ENCODE measurements at places on chromosomes 5 and 9. TPM values are rescaled to one million over a fixed set of nuclear protein-coding genes. Genes with fewer than 3 reads are reported as not detected.

CYLC2 gene
- not detected for polyA plus RNA-seq

AMBP gene
- polyA plus RNA-seq, result not detected

SNCAIP gene
- polyA plus RNA-seq, result not detected

PNPLA7 gene
- polyA plus RNA-seq, result 0.79 TPM

PTGR1 gene
- not detected for polyA plus RNA-seq

CDC20B gene
- not detected for polyA plus RNA-seq

USP20 gene
- polyA plus RNA-seq, result 50.3 TPM

GRCh38 chr5:177452688-177453638 lies 6.3 kb downstream of the PRR7 start:
- DNase-seq, result no peak

DNA sequence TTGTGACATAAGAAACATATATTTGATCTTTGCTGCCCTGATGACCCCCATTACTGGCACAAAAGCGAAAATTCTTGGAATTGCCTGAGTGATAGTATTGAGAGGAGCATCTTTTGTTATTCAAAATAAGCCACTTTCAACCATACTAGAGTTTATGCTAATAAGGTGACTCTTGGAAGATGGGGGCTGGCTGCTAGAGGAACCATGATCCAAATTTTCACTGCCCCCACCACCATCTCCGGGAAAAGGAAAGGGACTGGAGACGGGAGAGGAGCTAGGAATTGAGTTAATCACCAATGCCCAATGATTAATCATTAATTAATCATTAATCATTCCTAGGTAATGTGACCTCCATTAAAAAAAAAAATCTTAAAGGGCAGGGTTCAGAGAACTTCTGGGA lies 25.6 kb downstream of the FBXW11 start:
- no peak for DNase-seq

DNA sequence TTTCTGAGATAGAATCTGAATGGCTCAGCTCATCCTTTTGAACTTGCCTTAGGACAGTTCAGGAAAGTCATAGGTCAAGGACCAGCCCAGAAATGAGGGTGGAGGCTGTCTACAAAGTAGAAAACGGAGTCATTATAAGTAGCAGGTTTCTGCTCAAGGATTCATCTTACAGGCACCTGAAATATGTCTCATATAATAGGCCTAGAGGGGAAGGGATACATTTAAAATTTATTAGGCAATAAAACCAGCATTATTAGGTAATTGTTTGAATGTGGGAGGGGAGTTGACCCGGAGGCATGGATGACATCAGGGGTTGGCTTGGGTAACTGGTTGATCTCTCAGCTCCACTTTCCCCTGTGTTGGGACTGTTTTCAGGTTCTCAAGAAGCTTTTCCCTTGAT lies 11.9 kb upstream of the GALNT10 start:
- no peak for DNase-seq

DNA sequence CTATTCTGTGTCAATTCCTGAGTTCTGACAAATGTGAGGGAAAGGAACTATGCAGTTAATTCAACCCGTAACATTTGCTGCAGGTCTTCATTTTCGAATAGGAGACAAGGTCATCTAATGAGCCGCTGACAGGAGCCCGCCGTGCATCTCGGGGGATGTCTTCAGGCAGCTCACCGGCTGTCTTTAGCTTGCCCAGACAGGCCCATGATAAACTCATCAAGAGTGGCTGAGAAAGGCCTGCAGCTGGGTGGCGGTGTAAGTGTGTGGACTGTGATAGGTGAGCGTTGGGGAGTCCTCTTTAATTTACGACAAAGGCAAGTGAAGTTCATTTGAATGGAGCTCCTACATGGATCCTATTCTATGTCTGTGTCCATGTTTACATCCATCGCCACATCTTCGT lies 190.5 kb downstream of the ADCY2 start:
- DNase-seq, result no peak

- no peak for DNase-seq
Observed at GRCh38 chr5:1156033-1156753, 44.3 kb upstream of the SLC12A7 start.

GRCh38 chr9:77575785-77576184 lies 72.3 kb downstream of the GNA14 start:
- no peak for DNase-seq

DNA sequence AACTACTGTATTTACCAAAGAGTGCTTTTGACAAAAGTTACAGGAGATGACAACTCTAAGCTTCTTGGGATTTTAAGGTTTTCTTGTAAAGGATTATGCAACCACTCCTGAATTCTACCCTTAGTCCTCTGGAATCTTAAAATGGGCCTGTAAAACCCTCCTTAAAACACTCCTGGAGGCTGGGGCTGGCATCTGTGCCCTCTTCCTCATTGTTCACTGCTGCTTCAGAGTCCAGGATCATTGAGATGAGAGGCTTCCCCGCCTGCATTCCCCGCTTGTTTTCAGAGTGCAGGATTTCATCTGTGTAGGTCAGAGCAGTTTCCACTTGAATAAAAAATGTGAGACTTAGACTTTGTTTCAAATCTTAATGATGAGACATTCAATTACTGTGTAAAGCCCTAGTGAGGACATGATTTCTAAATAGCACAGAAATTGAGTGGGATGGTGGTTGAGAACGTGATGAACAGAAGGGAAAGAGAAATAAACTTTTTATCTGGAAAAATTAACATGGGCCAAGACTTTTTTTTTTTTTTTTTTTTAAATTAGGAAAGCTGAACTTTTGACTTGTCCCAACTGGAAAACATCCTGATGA lies 40.4 kb downstream of the PCSK5 start:
- DNase-seq, result no peak
